Subcutaneous preadipocyte (primary cell): ENCODE measurements at places on chromosomes 11 and 22. TPM values are rescaled to one million over a fixed set of nuclear protein-coding genes. Genes with fewer than 3 reads are reported as not detected.

The OR5P2 gene
- not detected in 2 replicates for total RNA-seq

The B3GAT1 gene
- total RNA-seq: not detected in 2 replicates

The DAGLA gene
- 2.2 and 3.1 TPM in 2 replicates for total RNA-seq

The RFPL1 gene
- total RNA-seq: not detected in 2 replicates

The C11orf87 gene
- total RNA-seq: not detected in 2 replicates

The OR6A2 gene
- under 0.01 and 0.59 TPM in 2 replicates for total RNA-seq

The OR51E2 gene
- not detected in 2 replicates for total RNA-seq

The BCO2 gene
- 0.73 and 0.78 TPM in 2 replicates for total RNA-seq

The PATE2 gene
- total RNA-seq: 0.20 and 0.37 TPM in 2 replicates

The GLB1L2 gene
- 1.1 and 3.5 TPM in 2 replicates for total RNA-seq

The MYBPC3 gene
- total RNA-seq: not detected in 2 replicates

The TRIM48 gene
- total RNA-seq: not detected in 2 replicates

The CCDC15 gene
- 3.3 and 7.0 TPM in 2 replicates for total RNA-seq

The CHCHD10 gene
- 1.1 and 10.9 TPM in 2 replicates for total RNA-seq

The SERPING1 gene
- total RNA-seq: 6.5 and 48.9 TPM in 2 replicates

The C22orf31 gene
- not detected in 2 replicates for total RNA-seq

The PNPLA5 gene
- not detected in 2 replicates for total RNA-seq

The ZNF280A gene
- 0.20 and 0.37 TPM in 2 replicates for total RNA-seq

The GGT1 gene
- total RNA-seq: 0.39 and 1.1 TPM in 2 replicates

The TMEM258 gene
- 63.5 and 68.0 TPM in 2 replicates for total RNA-seq

The OR52E8 gene
- not detected in 2 replicates for total RNA-seq

The ELMOD1 gene
- total RNA-seq: under 0.01 and 0.20 TPM in 2 replicates

The BIK gene
- total RNA-seq: under 0.01 TPM in 1 of 2 replicates, not detected in the other
